ENCODE measurements at places on chromosomes 11 and 22. TPM values are rescaled to one million over a fixed set of nuclear protein-coding genes. Genes with fewer than 3 reads are reported as not detected.

NXPE4 gene
- not detected for total RNA-seq

PIWIL4 gene
- not detected for total RNA-seq

PAX6 gene
- total RNA-seq: not detected

PHETA2 gene
- 3.2 TPM for total RNA-seq

DNA sequence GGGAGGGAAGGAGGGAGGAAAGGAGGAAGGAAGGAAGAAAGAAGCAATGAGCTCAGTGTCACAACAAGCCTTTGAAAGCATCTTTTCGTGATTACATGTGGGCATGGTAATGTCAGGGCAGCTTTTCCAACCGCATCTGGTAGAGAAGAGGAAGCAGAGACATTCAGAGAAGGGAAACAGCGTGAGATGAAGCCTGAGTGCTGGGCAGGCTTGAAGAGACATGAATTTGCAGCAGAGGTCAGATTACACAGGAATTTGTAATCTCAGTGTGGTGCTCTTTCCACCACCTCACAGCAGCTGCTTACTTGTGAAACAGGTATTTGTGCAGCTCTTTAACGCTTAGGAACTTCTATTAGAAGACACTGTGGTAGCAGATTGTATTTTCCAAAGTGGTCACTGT lies 289.5 kb upstream of the C11orf87 start:
- H3K27me3 ChIP-seq: no peaks in the 10 kb centered on the region
- H3K27ac ChIP-seq: no peak overlapping the region
- H3K36me3 ChIP-seq: no peaks in the 10 kb centered on the region
- peak; percentile 47 for DNase-seq
- peaks cover 9% of the 10 kb centered on the region for H3K4me1 ChIP-seq

DNA sequence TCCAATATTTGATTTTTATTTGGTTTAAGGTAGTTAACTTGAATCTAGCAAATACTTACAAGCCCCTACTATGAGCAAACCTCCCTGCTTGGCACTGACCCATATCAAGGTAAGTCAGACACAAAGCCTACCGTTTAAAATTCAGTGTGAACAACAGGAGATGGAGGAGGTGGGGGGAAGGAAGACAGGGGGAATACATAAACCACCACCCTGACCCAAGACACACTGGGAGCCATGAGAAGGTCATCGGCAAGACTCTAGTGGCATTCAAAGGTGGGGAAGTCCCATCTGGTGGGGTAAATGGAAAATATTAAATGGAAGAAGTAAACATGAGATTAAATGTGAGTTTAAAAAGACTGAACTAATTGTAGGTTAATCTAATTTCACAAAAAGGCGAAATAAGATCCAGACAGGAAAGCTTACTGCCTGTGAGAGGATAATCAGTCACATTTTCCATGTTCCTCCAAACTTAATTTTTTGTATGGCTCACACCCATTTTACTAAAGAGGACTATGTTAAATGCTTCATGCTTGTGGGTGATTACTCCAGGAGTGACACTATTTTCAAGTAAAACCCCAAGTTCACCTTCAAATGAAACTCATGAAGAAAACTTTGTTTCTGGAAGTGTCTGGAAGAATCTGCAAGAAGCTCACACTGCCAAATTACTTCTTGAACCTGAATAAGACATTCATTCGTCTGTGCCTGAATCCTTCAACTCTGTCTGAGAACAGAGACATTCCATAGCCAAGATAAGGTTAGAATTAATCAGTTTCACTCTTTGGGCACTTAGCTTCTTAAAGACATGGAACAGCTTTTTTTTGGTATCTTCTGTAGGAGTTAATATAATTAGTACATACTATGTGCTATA lies 51.7 kb downstream of the PITPNB start:
- no peaks in the 10 kb centered on the region for H3K4me1 ChIP-seq
- H3K4me3 ChIP-seq: no peak overlapping the region
- H3K36me3 ChIP-seq: peaks cover 10% of the 10 kb centered on the region
- no peaks in the 10 kb centered on the region for H3K27me3 ChIP-seq
- no peak for DNase-seq

DNA sequence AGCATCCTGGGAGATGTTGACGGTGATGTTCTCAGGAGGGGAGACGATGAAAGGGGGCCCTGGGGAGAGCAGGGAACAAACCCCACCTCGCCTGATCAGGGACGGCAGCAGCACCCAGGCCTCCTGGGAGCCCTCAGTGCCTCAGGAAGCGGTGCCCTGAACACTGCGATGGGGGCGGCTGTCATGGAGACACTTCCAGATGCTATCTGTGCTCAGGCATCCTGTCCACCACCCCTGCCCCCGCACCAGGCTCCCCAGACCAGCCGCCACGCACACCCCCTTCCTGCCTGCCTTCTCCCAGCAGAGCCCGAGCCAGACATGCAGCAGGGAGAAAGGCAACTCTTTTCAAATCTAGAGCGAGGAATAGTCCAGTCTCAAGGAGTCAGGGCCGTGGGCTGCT lies 20.6 kb downstream of the IGSF9B start:
- H3K27ac ChIP-seq: no peak overlapping the region
- no peaks in the 10 kb centered on the region for H3K27me3 ChIP-seq
- H3K4me3 ChIP-seq: no peak overlapping the region
- H3K36me3 ChIP-seq: peaks cover 49% of the 10 kb centered on the region
- DNase-seq: no peak

GRCh38 chr11:18958221-18958910 lies 19.2 kb upstream of the MRGPRX1 start:
- H3K27ac ChIP-seq: no peak overlapping the region
- peak; percentile 57 for DNase-seq
- no peak overlapping the region for H3K4me3 ChIP-seq
- H3K36me3 ChIP-seq: no peaks in the 10 kb centered on the region
- no peaks in the 10 kb centered on the region for H3K27me3 ChIP-seq
- peaks cover 3% of the 10 kb centered on the region for H3K4me1 ChIP-seq

GRCh38 chr11:64092111-64092760 lies 56.5 kb downstream of the FLRT1 start:
- no peaks in the 10 kb centered on the region for H3K36me3 ChIP-seq
- H3K27me3 ChIP-seq: no peaks in the 10 kb centered on the region
- DNase-seq: no peak
- no peaks in the 10 kb centered on the region for H3K4me1 ChIP-seq
- no peak overlapping the region for H3K4me3 ChIP-seq

GRCh38 chr11:129230006-129230405 lies 37.9 kb upstream of the ARHGAP32 start:
- H3K4me1 ChIP-seq: no peaks in the 10 kb centered on the region
- DNase-seq: no peak
- H3K4me3 ChIP-seq: no peak overlapping the region
- H3K27ac ChIP-seq: no peak overlapping the region

Data from H9 (cell line).